Epithelial cell of proximal tubule (primary cell): ENCODE measurements at places on chromosomes 7 and 10.
A peak's percentile ranks its signal among the peaks of the same experiment; 100 is the strongest.

DNA sequence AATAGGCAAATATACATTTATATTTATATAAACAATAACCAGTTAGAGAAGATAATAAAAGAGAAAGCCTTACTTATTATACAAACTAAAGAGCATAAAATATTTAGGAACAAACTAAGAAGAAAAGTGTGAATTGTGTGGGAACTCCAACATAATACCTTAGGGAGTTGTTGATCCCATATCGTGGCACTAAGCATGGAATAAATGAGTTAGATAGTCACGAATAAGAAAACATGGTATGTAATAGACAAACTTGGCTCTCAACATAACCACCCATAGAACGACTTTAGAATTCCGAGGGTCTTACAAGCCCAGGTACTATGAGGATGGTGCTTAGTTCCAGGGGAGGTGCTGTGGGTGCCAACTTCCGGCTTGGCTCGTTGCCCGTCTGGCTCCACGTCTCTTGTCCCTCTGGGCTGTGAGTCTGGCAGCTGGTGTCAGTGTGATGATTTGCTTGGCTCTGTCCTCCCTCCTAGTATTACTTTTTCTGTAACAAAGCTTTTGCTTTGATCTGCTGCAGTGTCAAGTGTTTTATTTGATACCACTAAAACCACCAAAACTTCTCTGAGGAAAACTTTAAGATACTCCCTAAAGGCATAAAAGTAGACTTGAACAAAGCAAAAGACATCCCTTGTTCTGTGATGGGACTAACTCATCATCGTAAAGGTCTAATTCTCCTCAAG, 9.5 kb upstream of the RBM20 start:
- DNase-seq: no peak

GRCh38 chr10:30742471-30742870, 112.9 kb upstream of the LYZL2 start:
- no peak for DNase-seq

DNA sequence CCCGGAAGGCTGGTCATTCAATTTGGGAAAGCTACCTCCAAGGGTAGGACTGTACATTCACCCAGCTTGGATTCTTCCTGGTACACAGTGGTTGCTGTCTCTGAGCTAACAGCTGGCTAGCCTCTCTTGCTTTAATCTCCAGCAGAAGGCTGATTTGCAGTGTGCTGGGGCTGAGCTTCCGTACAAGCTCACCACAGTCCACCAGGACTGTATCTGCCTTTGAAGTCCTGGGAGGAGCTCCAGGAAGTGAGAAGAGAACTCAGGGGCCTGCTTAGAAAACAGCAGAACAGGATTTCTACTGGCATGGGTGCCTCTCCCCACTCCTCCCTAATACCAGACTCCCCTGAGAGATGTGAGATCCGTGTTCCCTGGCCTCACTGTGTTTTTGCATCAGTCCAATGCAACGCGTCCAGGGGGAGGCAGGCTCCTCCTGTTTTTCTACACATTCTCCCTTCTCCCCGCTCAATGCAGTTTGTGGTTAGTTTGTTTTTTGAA, 6.6 kb downstream of the AFAP1L2 start:
- DNase-seq: no peak

DNA sequence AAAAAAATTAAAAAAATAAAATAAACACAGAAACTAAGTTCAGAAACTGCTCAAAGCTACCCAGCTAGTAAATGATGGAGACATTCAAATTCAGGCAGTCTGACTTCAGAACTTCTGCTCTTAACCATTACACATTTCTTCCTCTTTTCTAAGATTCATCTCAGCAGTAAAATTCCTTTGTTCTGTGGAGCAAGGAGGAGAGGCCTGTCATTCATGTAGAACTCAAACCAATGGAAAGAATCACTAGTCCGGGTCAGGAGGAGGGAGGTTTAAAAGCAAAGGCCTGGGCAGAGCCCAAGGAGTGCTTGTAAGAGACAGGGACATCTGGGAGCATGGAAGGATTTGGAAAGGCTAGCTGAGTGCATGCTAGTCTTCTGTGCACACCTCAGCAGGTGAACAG, 37.9 kb upstream of the DNAJB12 start:
- DNase-seq: peak; percentile 22

DNA sequence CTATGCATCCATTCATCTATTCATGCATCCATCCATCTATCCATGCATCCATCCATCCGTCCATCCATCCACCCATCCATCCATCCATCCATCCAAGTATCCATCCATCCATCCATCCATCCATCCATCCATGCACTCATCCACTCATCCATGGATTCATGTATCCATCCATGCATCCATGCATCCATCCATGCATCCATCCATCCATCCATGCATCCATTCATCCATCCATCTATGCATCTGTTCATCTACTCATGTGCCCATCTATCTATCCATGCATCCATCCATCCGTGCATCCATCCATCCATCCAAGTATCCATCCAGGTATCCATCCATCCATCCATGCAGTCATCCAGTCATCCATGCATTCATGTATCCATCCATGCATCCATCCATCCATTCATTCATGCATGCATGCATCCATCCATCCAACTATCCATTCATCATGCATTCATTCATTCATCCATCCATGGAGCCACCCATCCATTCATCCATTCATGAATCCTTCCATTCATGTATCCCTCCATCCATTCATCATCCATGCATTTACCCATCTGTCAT, 132.0 kb downstream of the DYNC2I1 start:
- DNase-seq: no peak

DNA sequence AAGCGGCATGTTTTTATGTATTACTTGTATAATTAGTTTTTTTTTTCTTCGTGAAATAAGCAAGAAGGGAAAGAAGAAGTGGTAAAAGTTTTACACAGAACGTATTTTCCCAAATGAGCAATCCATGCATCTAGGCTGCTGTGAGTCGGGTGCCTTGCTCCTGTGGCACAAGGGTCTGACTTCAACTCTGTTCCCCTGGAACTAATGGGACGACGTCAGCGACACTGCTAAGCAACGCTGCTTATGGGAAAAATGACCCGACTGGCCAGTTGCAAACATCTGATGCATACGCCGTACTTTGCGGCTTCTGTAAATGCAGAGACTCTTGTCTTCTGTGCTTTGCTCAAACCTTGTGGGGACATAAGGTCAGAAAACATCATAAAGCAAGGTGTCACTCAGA, 66.3 kb downstream of the MPP7 start:
- no peak for DNase-seq

DNA sequence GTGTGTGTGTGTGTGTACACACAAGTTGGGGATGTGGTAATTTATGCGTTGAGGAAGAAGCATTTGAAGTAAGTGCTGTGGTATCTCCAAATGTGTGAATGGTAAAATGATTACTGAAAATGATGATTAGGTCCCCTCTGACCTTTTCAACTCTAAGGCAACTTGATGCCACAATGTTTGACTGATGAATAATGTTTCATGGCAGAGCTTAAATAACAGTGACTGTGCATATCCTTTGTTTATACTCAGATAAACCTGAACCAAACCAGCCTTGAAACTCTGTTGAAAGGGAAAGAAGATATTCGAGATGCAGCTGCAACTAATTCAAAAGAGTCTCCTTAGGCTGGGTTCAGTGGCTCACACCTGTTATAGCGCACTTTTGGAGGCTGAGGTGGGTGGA, 64.8 kb upstream of the YAE1 start:
- DNase-seq: no peak

- DNase-seq: no peak
These were observed 631 bp downstream of the POR start for GRCh38 chr7:75915416-75916156.

GRCh38 chr7:118312051-118312450, 87.5 kb downstream of the ANKRD7 start:
- DNase-seq: no peak

GRCh38 chr10:5073659-5074058, 20.6 kb upstream of the AKR1C3 start:
- DNase-seq: no peak

DNA sequence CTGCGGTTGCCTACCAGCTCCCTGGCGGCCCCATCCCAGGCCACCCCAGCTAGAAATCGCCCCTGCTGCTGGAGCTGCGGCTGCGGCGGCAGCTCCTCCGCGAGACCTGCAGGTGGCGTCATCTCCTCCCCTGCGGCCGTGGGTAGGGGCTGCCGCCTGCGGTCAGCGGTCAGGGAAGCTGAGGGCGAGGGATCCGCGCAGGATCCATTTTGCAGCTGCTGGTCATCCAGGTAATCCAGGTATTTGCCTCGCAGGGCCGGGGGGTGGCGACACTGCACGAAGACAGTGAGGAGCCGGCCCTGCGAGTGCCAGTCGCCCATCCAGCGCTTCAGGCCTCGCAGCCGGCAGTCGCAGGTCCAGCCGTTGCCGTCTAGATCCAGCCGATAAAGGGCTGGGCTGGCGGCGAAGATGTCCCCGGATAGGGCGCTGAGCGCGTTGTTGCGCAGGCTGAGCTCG, 1.5 kb downstream of the TRIL start:
- DNase-seq: no peak

DNA sequence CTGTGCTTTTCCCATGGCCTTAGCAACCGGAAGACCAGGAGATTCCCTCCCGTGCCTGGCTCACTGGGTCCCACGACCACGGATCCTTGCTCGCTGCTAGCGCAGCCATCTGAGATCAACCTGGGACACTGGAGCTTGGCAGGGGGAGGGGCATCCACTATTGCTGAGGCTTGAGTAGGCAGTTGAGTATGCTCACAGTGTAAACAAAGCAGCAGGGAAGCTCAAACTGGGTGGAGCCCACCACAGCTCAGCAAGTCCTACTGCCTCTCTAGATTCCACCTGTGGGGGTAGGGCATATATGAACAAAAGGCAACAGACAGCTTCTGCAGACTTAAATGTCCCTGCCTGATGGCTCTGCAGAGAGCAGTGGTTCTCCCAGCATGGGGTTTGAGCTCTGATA, 697.0 kb downstream of the SORCS1 start:
- DNase-seq: no peak

- no peak for DNase-seq
These were observed 200.1 kb downstream of the SDHAF3 start for GRCh38 chr7:97317575-97317974.

- no peak for DNase-seq
These were observed 489.5 kb downstream of the SH2D4B start for GRCh38 chr10:81027223-81027622.

GRCh38 chr10:16497911-16498310, 23.8 kb downstream of the C1QL3 start:
- DNase-seq: no peak

DNA sequence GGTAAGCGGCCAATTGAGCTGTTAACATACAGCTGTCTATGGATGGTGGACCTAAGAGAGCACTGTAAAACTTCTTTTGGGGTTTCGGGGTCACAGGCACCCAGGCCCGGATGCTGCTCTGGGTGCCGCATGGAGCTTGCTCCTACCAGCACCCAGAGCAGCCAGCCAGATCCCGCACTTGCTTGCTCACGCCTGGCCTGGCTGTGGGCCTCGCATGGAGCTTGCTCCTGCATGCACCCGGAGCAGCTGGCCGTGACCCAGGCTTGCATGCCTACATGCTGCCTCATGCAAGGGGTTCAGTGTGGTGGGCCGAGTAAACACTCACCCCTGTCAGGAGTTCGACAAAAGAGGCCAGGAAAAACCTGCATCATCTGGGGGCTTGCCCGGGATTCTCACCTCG, 896.9 kb downstream of the SORCS1 start:
- no peak for DNase-seq

- no peak for DNase-seq
These were observed 33.1 kb downstream of the CACNA2D1 start for GRCh38 chr7:82410461-82410860.

DNA sequence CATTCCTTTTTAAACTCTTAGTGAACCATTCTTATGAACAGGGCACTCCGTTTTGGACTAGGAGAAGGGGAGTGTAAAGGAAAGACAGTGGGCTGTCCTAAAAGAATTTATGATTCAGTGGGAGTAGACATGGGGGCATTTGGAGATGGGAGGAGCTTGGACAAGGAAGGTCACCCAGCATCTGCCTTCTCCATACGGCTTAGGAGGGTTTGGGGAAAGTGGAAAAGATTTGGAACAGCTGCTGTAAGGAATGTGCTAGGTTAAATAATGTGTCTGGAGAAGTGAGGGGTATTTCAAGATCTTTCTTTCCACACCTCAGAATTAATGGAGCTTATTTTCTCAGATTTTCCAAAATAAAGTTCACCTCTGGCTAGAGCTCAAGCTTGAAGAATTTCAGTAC, 24.0 kb downstream of the SLC35G1 start:
- DNase-seq: no peak

DNA sequence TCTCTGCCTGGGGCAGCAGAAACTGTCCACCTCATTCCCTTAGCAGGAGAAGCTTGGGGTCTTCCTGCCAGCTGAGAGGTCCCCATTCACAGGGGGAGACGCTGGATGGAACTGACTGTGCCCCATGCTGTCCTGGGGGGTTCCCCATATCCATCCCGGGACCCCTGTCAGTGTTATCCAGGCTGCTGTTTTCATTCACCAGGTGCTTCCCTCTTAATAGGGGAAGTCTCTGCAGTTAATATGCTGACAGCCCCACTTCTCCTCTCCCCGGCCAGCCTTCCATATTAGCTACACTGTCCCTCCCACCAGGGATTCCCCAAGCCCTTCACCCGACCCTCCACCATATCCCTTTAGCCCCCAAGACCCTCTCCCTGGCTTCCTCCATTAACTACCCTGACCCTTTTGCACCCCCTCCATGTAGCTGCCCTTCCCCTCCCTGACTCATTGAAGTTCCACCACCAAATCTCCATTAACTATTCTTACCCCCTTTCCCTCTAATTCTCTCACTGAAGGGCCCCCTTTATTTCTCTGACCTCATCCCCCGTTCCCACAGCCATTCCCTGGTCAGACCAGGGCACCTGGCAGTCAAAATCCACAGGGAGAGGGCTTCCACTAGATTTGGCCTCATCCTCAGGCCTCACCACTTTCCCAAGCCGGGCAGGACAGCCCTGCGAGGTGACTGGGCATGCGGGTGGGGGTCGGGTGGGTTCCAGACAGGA, 92.0 kb upstream of the PAX2 start:
- DNase-seq: no peak

GRCh38 chr7:66952343-66953043, 31.5 kb downstream of the TMEM248 start:
- DNase-seq: peak; percentile 75

DNA sequence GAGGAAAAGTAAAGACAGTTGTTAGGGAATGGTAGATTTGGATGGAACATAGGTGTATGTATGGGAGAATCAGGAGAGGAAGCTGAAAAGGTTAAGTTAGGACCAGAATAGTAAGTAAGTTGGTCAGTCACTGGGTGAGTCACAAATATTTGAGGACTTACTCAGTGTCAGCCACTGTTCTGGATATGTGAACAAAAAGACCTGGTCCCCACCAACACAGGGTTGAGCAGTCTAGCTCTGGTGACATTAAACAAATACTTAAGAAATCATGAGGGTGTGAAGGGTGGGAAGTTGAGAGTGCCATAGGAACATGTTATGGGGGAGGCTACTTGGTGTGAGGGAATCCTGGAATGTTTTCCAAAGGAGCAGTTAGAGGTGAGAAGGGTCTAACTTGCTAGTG, 246.9 kb downstream of the PTEN start:
- DNase-seq: peak; percentile 74
